ENCODE measurements at places on chromosomes 5 and 9.

- DNase-seq, result no peak
Observed at GRCh38 chr9:132597073-132597775, 14.8 kb downstream of the BARHL1 start.

- no peak for DNase-seq
Observed at GRCh38 chr9:131397100-131397790, 3.4 kb downstream of the PRRC2B start.

GRCh38 chr9:101629636-101630035, 34.9 kb upstream of the PPP3R2 start:
- no peak for DNase-seq

GRCh38 chr9:77606526-77606925, 41.6 kb downstream of the GNA14 start:
- no peak for DNase-seq

- no peak for DNase-seq
Observed at GRCh38 chr5:126455728-126456127, 32.5 kb downstream of the GRAMD2B start.

- DNase-seq, result peak; percentile 43
Observed at GRCh38 chr9:131661568-131662288, 78.1 kb downstream of the RAPGEF1 start.

- DNase-seq, result no peak
Observed at GRCh38 chr9:125376261-125377226, 114.9 kb downstream of the GAPVD1 start.

DNA sequence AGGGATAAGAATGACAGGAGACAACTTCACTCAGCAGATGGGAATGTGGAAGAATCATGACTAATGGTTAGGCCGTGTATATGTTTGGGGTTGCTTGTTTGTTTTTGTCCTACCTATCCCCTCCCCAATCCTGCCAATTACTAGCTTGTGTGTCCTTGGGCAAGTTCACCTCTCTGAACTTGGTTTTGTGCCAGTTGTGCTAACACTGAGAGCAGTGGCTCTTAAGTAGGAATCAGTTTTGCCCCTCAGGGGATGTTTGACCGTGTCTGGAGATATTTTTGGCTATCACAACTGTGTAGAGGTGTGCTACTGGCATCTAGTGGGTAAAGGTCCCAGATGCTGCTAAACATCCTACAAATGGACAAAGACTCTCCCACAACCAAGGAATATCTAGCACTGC, 287.0 kb downstream of the DMRT2 start:
- no peak for DNase-seq

DNA sequence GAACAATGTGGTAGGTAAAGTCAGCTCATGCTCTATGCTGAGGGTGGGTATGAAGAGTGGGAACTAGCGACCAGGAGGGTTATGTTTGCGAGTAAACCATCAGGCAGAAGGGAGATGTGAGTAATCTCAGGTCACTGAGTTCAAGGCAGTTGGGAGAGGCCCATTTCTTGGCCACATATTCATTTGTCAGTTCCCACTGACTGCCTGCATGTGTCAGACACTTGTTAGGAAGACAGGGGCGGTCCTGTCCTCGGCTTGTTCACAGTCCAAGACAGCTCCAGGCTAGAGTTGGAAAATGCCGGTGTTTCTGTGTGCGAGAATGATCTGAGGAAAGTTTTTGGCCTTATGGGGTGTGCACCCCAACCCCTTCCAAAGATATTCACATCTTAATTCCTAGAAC, 48.6 kb upstream of the GDNF start:
- no peak for DNase-seq

DNA sequence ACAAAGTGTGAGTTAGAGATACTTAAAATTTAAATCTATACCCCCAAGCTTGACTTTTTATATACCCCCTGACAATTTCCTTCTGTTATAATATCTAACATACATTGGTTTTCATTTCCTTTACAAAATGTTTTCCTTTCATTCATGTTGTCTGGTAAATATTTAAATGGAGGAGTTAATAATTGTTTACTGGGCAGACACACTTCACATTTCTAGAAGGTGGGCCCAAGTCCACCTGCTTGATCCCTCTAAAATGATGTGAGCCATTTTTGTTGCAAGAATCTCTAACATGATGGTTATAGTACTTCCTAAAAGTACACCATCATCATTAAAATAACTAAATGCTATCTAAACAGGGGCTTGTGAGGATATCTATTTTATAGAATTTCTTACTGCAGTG, 155.9 kb downstream of the FAM174A start:
- no peak for DNase-seq

GRCh38 chr5:73615085-73615484, 10.9 kb upstream of the ARHGEF28 start:
- DNase-seq, result no peak

DNA sequence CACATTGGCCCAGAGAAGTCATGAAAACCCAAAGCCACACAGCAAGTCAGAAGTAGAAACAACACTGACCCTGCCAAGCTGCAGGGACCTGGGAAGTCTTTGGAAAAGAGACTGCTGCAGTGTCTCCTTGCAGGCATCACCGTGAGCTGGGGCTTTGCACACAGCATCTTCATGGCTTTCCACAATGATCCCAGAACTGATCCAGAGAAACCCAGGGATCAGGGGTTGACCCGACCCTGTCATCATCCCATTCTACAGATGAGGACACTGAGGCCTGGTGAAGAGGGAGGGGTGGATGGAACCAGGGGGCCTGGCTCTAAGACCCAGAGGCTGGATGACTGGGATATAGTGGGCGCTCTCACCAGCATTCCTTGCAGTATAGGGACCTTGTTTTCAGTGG, 4.3 kb upstream of the FAM78A start:
- no peak for DNase-seq

GRCh38 chr9:136901516-136902258, 15.4 kb downstream of the TRAF2 start:
- peak; percentile 49 for DNase-seq

DNA sequence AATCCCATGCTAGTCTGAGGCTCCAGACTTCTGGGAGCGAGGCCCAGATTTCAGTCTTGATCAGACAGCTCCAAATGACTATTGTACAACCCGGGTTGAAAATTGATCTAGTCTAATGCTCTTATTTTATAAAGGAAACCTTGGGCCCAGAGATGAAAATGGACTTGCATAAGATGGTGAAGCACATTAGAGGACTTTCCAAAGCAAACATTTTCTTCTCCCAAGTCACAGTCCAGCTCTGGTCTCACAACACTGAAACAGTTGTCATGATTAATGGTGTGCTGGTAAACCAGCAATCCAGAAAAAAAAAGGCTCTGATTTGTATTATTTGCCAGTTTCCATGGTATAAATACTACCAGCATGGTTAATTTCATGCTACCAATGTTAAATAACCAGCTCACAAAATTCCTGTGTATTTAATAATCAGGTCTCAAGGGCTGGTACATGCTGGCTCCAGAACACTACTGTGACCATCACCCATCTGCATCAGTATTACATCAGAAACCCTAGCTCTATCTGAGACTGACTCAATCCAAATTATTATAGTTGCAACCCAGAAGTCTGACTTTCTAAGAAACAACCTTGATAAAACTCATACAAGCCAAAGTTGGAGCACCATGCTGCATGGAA, 32.5 kb upstream of the ABLIM3 start:
- DNase-seq, result no peak

DNA sequence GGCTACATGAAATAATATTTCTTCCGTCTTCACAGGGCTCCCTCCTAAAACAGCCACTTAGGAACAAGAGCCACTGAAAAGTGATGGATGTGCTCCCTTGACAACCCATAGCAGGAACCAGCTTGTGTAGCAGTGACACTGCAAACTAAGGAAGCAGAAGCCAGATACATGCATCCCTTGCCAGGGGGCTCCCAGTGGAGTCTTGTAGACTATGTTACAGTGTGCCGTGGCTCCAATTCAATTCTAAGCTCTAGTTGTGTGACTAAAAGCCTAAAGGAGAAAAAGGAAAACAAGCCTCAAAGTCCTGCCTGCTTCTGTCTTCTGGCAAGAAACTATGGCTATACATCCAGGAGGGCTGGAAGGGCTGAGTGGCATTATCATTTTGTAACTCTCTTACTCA, 12.2 kb upstream of the TAF1L start:
- DNase-seq, result no peak

DNA sequence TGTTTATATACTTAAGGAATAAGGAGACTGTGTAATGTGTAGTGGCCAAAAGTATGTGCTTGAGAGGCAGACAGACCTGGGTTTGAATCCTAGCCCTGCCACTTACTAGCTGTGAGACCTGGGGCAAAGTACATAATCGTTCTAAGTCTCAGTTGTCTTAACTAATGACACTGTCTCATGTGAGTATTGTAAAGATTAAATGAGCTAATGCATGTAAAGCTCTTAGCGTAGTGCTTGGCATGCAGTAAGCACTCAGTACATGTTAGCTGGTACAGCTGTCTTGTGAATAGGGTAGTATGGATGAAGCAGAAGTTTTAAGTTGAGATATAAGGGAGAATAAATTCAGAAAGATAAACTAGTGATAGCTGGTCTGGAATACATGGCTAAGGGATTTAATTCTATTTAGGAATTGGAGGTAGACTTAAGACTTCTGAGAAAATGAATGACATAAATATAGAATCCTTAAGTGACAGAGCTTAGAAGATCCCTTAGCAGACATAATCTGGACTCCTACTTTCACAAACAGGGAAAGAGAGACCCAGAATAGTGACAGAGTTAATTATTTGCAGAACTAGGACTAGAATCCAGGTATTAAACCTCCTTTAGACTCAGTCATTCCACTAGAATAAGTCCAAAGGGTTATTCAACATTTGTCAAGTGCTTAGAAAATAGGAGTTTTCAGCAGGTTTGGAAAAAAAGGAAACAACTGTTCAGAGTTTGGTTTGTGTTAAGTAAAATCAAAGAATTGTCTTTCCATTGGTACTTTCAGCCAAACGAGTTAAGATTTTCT, 13.1 kb downstream of the GPR21 start:
- no peak for DNase-seq

DNA sequence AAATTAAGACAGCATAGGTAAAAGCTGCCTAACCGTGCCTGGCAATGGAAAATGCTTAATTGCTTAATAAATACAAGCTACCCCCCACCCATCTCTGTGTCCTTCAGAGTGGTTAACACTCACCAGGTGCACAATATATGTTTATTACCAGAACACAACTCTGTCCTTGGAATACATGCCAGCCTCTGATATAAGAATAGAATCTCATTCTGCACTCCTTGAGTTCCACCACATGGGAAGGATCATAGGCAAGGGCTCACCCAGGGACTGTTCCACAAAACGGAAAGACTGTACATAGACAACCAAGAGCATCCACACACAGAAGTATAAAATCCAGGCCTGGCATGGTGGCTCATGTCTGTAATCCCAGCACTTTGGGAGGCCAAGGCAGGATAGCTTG, 91.4 kb downstream of the STRBP start:
- DNase-seq, result no peak

DNA sequence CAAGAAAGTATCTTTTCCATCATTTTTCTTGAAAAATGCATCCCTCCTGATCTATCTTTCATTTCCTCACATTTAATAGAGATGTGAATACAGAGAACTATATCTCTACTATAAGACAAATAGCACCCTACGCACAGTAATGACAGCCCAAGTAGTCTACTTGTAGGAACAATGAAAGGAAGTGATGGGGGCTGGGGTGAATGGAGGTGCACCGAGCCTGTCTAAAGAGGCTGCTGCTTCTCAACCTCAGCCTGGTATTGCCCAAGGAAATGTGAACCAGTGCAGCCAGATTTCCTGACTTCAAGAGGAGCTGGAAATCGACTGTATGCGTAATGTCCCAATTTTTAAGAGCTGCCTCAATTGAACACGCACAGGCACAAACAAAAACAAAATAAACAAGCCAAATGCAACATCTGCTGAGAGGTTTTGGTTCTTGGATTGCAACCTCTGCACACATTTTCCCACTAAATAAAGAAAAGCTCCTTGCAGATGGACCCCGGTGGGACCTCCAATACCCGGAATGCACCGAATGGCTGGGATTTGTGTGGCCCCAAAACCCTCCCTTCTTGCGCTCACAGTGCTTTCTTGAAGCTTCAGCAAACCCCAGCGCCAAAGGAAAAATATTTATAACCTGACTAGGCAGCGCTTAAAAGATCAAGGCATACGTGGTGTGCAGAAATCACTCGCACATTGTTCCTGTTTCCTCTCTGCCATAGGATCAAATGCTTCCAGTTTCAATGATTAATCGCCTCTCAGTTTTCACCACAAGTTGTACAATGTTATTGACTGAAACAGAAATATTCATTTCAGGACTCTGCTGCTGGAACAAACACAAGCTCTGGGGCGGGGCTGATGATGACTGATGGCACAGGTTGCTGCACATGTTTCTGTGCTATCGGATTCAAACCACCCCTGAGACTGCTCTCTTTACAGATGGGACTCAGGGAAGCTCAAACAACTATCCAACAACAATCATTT, 68.3 kb downstream of the KCNIP1 start:
- peak; percentile 7 for DNase-seq

GRCh38 chr5:55081541-55081940, 20.9 kb upstream of the GZMA start:
- no peak for DNase-seq

DNA sequence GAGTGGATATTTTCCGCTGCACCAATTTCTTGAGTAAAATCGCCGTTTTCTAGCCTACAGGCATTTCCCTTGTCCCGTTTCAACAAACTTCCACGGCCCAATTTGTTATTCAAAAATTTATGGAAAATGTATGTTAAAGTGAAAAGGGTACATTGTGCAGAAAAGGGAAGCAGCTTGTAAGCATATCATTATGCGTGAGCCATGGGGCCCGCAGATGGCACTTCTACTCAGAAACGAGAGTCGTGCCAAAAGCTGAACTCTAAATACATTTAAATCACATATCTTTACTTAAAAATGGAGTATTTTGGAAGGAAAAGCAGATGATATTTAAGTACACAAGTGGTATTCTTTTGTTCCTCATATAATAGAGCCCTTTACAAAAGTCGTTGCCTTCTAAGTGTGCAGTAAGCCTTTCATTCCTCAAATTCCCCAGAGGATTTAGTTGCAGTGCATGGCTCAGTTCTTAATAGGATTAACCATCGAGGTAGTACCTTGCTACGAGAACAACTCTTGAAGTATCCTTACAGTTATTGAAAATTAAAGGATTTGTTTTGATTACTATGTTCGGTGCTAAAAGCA, 1227.2 kb upstream of the WWC1 start:
- no peak for DNase-seq

DNA sequence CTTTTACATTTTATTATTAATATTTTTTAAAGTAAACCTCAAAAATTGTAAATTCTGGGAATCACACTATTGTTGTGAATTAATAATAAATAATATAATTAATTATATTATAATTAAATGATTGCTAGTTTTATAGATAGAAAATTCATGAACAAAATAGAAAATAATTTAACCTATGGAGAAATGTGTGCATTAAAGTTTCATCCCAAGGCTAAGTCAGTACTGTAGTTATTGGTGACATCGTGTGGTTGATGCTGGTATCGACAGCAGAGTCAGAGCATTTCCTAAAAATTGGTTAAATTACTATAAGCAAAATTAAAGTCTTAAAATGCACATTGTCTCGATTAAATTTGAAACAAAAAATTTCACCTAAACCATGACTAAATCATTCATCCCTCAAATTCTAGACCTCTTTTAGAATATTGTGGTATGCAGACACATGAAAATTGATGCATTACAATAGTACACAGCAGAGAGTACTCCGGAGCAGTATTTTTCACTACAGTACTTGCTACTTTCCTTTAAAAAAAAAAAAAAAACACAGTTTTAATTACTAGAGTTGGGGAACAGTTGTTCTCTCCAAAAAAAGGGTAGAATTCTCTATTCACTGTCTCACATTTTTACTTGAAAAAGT, 73.9 kb downstream of the RORB start:
- no peak for DNase-seq

All from stimulated activated CD4-positive, alpha-beta T cell treated with anti-CD3 and anti-CD28 coated beads, Interleukin-1b, Interleukin-23, amount 100 ng/mL, for 24 hours (primary cell).